ENCODE measurements at places on chromosomes 11 and 22. TPM values are rescaled to one million over a fixed set of nuclear protein-coding genes. Genes with fewer than 3 reads are reported as not detected.

DNA sequence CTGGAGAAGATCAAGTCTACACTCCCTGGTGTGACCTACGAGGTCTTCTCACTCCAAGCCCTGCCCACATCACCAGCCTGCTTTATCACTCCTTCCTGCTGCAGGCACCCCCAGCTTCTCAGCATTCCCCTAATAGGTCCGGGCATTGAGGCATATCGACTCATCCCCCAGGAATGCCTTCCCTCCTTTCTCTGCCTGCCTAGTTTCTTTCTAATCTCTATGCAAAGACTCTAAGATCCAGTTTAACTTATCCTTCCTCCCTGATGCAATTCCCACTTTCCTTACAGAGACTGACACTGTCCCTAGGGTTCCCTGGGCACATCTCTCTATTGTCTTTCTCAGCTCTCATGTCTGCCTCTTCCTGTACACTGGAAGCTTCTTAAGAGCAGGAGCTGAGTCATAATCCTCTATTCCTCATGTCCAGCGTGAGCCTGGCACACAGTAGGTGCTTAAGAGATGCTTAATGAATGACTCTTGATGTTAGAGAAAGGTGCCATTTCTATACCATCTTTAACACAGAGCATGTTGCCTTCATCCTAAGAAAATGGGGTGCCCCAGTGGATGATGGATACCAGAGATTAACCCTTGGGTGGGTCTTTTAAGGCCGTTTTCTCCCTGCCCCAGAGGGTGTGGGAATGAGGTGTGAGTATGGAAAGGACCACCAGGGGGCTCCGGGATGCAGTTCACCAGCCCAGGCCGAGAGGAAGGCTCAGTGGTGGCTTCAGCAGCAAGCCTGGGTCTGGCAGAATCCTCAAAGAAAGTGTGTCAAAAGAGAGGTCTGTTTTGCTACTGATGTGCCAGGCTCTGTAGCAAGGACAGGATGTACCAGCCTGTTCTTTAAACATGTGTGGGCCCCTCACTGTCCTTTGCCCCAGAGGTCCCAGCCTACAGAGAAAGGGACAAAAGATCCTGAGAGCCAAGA is 34.7 kb downstream of the PARVA start:
- peak overlapping the region; percentile 14 for H3K4me3 ChIP-seq
- H3K36me3 ChIP-seq, result no peaks in the 10 kb centered on the region
- H3K27ac ChIP-seq, result peak overlapping the region; percentile 91
- peaks cover 61% of the 10 kb centered on the region for H3K4me1 ChIP-seq

- no peak overlapping the region for H3K27ac ChIP-seq
- no peaks in the 10 kb centered on the region for H3K27me3 ChIP-seq
- H3K36me3 ChIP-seq, result peaks cover 20% of the 10 kb centered on the region
- no peak overlapping the region for H3K4me3 ChIP-seq
- no peaks in the 10 kb centered on the region for H3K4me1 ChIP-seq
These were observed 54.7 kb downstream of the CUL5 start for GRCh38 chr11:108063410-108063809.

DNA sequence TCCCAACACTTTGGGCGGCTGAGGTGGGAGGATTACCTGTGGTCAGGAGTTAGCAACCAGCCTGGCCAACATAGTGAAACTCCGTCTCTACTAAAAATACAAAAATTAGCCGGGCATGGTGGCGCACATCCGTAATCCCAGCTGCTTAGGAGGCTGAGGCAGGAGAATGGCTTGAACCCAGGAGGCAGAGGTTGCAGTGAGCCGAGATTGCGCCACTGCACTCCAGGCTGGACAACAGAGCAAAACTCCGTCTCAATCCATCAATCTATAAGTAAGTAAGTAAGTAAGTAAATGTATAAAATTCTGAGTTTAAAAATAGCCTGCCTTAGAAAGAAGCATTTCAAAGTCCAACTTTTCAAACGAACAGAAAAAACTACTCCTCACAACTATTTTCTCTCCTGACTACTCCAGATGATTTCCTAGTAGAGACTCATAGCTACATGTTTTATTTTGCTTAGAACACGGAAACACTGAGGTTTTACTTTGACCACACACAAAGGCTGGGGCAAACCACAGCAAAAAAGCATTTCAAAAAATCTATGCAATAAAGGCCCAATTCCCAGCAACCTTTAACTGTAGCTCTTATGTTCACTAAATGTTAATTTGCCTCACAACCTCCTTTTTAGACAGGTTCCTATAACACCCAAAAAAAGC is 16.3 kb downstream of the SPTY2D1 start:
- no peaks in the 10 kb centered on the region for H3K27me3 ChIP-seq
- no peak overlapping the region for H3K4me3 ChIP-seq
- peaks cover 17% of the 10 kb centered on the region for H3K4me1 ChIP-seq
- peak; percentile 17 for DNase-seq
- H3K36me3 ChIP-seq, result peaks cover 10% of the 10 kb centered on the region
- peak overlapping the region; percentile 43 for H3K27ac ChIP-seq

DNA sequence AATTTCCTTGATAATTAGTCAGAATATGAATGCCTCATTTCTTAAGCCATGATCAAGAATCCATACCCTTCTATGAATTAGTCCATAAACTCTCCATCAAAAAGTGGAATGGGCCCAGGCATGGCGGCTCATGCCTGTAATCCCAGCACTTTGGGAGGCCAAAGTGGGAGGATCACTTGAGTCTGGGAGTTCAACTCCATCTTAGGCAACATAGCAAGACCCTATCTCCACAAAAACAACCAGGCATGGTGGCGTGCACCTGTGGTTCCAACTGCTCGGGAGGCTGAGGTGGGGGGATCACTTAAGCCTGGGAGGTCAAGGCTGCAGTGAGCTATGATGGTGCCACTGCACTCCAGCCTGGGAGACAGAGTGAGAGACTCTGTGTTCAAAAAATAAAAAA is 52.1 kb upstream of the SHANK2 start:
- H3K27me3 ChIP-seq, result no peaks in the 10 kb centered on the region
- DNase-seq, result no peak
- H3K27ac ChIP-seq, result no peak overlapping the region
- H3K4me1 ChIP-seq, result peaks cover 9% of the 10 kb centered on the region
- H3K36me3 ChIP-seq, result no peaks in the 10 kb centered on the region

The POU2AF2 gene
- total RNA-seq, result not detected

The KCNA4 gene
- not detected for total RNA-seq

The DDI1 gene
- total RNA-seq, result not detected

The GLB1L2 gene
- total RNA-seq, result not detected

The USH1C gene
- not detected for total RNA-seq

DNA sequence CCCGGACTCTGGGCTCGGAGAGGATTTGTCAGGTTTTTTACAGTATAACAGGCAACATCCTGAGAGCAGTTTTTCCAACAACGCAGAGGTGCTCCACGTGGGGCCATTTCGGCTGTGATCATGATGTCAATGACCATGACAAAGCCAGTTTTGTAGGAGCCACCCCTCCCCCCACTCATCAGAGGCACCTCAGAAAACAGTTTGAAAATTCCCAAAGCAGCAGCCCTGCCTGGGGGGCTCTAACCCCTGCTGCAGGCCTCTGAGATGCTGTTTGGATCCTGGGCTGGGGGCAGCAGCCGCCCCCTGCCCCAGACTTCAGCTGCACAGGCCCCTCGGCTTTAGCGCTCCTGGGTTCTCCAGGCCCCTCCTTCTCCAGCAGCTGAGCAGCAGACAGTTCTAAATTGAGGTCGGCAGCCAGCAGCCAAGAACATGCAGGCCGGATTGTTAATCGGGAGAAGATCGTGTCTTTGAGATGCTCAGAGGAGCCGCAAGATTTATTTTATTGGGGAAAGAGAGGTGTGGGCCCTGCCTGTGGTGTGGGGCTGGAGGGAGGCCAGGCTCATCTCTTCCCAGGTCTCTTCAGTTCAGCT is 19.4 kb downstream of the NFAM1 start:
- H3K36me3 ChIP-seq, result no peaks in the 10 kb centered on the region
- no peaks in the 10 kb centered on the region for H3K4me1 ChIP-seq
- no peak for DNase-seq

The SELENOM gene
- 268 TPM for total RNA-seq

- DNase-seq, result no peak
- H3K4me3 ChIP-seq, result no peak overlapping the region
- no peak overlapping the region for H3K27ac ChIP-seq
- 0 out of 2 replicates have a peak, but pooled peaks cover under 1% of the 10 kb centered on the region for H3K4me1 ChIP-seq
- no peaks in the 10 kb centered on the region for H3K36me3 ChIP-seq
These were observed 1387.5 kb downstream of the BRD1 start for GRCh38 chr22:48440176-48440575.

GRCh38 chr11:64864135-64864472 is 14.3 kb downstream of the EHD1 start:
- no peaks in the 10 kb centered on the region for H3K27me3 ChIP-seq
- H3K4me3 ChIP-seq, result peak overlapping the region; percentile 11
- peaks cover 51% of the 10 kb centered on the region for H3K4me1 ChIP-seq
- no peak for DNase-seq

The RAB3IL1 gene
- 6.6 TPM for total RNA-seq

DNA sequence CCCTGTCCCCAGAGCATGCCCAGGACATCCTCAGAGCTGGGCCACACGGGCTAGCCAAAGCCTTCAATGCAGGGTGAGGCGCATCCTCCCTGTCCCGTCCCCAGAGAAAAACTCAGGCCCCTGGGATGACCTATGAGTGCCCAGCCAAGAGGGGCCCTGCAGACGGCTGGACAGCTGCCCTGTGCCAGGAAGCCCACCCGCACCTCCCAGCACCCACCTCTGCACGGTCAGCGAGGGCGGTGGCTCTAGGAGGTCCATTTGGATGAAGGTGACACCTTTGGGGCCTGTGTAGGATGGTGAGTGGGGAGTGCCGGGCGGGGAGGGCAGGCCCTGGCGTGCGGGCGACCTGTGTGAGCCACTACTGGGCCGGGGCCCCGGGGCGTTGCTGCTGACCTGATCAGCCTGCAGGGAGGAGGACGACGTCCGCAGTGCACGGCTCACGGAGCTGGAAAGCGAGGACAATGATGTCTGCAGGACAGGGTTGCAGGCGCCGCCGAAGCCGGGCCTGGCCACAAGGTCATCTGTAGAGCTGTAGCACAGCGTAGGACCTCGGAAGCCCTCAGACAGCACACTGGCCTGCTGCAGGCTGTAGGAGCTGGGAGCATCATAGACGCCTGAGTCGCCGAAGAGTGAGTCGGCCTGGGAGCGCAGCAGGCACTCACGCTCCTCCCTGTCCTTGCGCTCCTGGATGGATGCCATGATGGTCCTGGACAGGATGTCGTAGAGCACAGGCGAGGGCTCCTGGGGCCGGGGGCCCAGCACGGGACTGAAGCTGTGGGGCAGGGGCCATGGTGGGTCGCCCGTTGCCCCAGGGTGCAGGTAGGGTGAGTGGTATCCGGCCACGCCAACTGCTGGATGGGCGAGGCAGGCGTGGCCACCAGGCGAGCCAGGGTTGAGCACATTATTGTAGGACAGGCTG is 180.5 kb downstream of the IGLL1 start:
- H3K4me3 ChIP-seq, result no peak overlapping the region
- H3K4me1 ChIP-seq, result no peaks in the 10 kb centered on the region
- no peaks in the 10 kb centered on the region for H3K36me3 ChIP-seq
- no peak for DNase-seq

- no peaks in the 10 kb centered on the region for H3K36me3 ChIP-seq
- H3K4me3 ChIP-seq, result no peak overlapping the region
- no peak for DNase-seq
- no peaks in the 10 kb centered on the region for H3K4me1 ChIP-seq
- peaks cover 7% of the 10 kb centered on the region for H3K27me3 ChIP-seq
These were observed 293.9 kb upstream of the NARS2 start for GRCh38 chr11:78868563-78868962.

DNA sequence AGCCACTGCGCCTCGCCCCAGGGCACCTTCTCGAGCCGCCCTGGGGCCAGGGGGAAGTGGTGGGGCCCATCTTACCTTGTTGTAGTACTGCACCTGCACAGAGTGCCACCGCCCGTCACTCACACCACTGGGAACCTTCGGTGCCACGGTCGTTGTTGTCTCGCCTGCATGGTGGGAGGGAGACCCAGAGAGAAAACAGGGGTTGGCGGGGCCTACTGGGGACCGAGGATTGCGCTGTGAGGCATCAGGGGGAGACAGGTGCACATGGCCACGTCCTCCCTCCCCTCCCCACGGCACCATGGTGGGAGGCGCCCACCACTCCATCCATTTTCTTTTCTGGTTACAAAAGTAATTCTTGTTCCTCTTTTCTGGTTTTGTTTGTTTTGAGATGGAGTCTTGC is 97.8 kb downstream of the TRMU start:
- H3K27ac ChIP-seq, result no peak overlapping the region
- H3K36me3 ChIP-seq, result no peaks in the 10 kb centered on the region
- no peak for DNase-seq
- peaks cover 27% of the 10 kb centered on the region for H3K27me3 ChIP-seq
- H3K4me3 ChIP-seq, result no peak overlapping the region

The NRGN gene
- total RNA-seq, result 0.32 TPM

DNA sequence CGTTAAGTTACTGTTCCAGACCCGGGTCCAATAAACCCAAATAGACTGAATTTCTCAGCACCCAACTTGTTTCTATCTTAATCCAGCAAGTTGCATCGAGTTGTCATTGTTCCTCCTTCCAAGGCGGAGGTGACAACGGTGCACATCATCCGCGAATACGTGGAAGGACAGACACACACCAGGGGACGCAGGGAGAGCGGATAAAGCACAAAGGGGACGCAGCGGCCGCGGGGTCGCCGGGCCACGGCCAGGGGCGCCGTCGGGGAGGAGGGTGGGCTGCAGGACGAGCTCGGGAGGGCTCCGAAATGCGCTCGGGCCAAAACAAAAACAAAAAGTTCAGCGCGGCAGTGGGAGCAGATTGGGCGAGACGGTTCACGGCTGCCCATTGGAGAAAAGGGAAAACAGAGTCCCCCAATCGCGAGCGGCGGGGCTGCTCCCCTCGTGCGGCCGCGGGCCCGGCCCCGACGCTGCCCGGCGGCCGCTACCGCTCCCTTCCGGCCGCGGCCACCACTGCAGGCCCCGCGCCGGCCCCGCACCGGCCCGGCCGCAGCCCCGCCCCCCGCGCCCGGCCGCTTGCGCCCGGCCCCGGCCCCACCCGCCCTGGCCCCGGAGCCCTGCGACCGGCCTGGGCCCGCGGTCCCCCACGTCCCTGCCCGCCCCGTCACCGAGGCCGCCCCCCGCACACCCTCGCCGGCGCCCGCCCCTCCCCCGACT is 518 bp downstream of the KMT5B start:
- peaks cover 20% of the 10 kb centered on the region for H3K4me1 ChIP-seq
- H3K4me3 ChIP-seq, result peak overlapping the region; percentile 100
- DNase-seq, result peak; percentile 93
- peaks cover 3% of the 10 kb centered on the region for H3K27me3 ChIP-seq
- H3K27ac ChIP-seq, result peak overlapping the region; percentile 95
- no peaks in the 10 kb centered on the region for H3K36me3 ChIP-seq

GRCh38 chr22:37225481-37225880 is 13.2 kb upstream of the SSTR3 start:
- H3K27me3 ChIP-seq, result no peaks in the 10 kb centered on the region
- no peak overlapping the region for H3K4me3 ChIP-seq
- H3K27ac ChIP-seq, result no peak overlapping the region
- no peaks in the 10 kb centered on the region for H3K36me3 ChIP-seq
- DNase-seq, result no peak

- peaks cover 14% of the 10 kb centered on the region for H3K4me1 ChIP-seq
- H3K27ac ChIP-seq, result peak overlapping the region; percentile 95
- peak; percentile 48 for DNase-seq
These were observed 1.3 kb upstream of the KMT5B start for GRCh38 chr11:68214173-68215086.

DNA sequence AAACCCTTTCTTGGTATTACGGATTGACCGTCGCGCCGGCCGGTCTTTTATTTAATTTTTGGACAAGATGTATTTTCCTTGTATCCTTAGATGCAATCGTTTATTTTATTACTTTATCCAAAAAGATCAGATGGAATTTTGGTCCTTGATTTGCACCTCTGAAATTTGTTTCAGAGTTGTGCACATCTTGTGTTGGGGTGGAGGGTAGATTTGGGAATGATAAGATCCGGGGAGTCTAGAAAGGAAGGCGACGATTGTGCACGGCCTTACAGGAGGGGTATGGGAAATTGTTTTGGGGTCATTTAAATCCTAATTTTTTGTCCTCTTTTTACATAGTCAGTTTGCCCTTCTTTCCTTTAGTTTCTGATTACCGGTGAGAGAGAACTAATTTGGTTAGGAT is 1.4 kb downstream of the KDM2A start:
- no peaks in the 10 kb centered on the region for H3K27me3 ChIP-seq
- peak overlapping the region; percentile 64 for H3K27ac ChIP-seq

The SYT12 gene
- total RNA-seq, result 2.8 TPM

All from GM23248 (cell line).